Cardiac ventricle fibroblast (primary cell): ENCODE measurements at places on chromosomes 12 and 14. TPM values are rescaled to one million over a fixed set of nuclear protein-coding genes. Genes with fewer than 3 reads are reported as not detected.

DLGAP5 gene
- total RNA-seq: 1.6 and 2.6 TPM in 2 replicates

CCDC38 gene
- total RNA-seq: not detected in 2 replicates

KLHL33 gene
- total RNA-seq: 0.31 TPM in 1 of 2 replicates, not detected in the other

FLVCR2 gene
- total RNA-seq: 3.7 and 4.6 TPM in 2 replicates

MGP gene
- total RNA-seq: 4,519 and 5,324 TPM in 2 replicates
